ENCODE measurements at places on chromosomes 3 and 15.

- DNase-seq: no peak
These were observed 767.3 kb downstream of the GBE1 start for GRCh38 chr3:80994085-80994665.

DNA sequence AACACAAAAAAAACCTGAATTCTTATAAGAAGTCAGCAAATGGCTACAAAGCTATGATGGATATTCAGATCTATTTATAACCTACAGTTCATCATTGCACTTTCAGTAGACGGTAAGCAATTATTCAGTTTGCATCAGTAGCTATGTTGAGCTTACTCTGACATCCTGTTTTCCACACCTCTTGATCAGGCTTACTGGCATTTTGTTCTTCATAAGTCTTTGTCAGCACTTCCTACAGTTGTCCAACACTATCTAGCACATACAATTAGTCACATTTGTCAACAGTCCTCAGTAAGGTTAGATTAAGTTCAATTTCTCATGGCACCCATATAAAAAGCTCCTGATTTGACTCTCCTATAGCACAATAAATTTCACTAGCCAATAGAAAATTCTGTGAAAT is 71.2 kb upstream of the ST3GAL6 start:
- DNase-seq: no peak

DNA sequence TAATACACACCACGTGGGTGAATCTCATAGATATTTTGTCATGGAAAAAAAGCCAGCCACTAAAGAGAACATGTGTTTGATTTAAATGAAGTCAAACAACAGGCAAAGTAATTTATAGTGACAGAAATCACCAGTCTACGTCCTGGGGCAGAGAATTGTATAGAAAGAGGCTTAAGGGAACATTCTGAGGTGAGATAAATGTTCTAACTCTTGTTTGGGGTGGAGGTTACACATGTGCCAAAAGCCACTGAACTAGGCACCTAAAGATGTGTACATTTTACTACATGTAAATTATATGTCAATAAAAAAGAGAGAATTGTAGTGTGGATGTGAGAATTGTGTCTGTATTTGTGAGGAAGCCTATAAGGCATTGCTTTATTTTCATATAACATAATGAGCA is 184.9 kb downstream of the NEK10 start:
- DNase-seq: no peak

- DNase-seq: no peak
These were observed 126.9 kb upstream of the CHL1 start for GRCh38 chr3:69690-70089.

GRCh38 chr3:8524656-8525399 is 23.2 kb downstream of the LMCD1 start:
- DNase-seq: no peak

DNA sequence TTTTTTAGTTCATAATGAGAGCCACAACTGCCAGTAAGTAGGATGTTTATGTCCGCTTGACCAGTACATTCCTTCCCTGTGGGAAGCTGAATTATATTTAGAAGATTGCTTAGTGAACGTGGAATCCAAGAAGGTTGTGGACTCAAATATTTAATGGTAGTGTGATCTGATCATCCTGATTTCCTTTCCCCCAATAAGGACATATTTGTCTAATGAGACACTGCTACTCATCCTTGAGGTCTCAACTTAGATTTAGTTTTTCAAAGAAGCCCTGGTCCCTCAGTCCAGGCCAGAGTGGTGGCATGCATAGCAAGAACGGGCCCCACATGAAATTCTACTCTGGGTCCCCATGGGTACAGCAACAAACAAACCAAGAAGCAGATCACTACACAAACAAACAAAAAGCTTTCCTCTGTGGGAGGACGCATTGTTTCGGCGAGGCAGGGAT is 60.8 kb downstream of the USP13 start:
- no peak for DNase-seq

GRCh38 chr15:91627473-91628278 is 225.8 kb upstream of the SLCO3A1 start:
- no peak for DNase-seq

GRCh38 chr3:193589129-193589528 is 3.9 kb upstream of the OPA1 start:
- no peak for DNase-seq

DNA sequence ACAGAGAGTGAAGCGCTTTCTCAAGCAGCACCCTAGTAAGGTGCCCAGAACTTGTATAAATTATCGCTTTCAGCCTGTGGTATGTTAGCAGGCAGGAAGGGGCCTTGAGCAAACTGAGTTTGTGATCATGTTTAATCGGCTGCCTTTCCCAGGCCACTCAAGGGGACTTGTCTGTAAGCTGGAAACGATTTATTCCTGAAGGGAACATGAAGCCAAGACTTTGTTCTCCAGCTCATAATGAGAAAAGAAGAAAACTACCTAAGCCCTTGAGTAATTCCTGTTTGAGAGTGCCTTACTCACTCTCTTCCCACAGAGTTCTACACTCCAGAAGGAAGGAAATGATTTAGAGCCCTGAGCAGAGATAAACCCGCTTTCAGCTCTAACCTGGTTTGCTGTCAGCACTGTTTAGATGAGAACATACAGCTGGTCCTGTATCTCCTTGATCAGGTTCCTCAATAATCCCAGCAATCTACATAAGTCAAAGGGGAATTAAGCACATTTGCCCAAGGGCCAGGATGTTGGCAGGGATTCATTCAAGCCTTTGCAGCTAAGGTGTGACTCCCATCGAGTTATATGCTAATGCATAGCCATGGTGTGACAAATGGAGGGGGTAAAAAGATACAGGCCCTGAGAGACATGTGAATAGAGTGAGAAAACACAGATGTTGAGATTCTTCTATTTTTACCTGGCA is 187.7 kb upstream of the SLC24A5 start:
- no peak for DNase-seq

DNA sequence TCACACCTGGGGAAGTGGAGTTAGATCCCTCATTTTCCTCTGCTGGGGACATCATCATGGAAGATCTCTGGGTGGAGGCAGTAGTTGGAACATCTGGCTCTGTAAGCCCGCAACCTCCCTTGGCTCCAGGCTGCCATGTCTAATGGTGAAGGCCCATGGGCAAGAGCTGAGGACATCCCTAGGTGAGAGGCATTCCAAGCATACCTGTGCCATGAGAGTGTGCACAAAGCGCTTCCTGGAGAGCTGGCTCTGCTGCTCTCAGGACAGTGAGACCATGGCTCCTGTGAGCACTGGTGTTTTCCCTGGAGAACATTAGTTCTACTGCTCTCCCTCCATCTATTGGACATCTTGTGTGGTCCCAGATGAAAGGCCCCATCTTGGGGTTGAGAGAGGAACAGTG is 7.7 kb downstream of the MAPKAPK3 start:
- no peak for DNase-seq

GRCh38 chr15:99052205-99052604 is 44.6 kb upstream of the PGPEP1L start:
- no peak for DNase-seq

DNA sequence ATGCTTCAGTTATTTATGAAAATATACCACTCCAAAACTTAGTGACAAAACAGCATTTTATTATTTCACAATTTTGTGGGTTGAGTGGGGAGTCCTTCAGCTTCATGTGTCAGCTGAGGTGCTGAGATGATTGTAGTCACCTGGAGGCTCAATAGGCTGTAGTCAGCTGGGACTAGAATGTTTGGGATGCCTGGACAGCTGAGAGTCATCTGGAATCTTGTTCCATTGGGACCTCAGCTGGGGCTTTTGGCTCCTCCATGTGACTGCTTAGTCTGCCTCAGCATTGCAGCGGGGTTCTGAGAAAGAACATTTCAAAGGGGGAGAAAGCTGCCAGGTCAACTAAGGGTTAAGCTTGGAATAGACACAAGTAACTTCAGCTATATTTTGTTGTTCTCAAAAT is 13.4 kb downstream of the STT3B start:
- DNase-seq: no peak

GRCh38 chr3:15217841-15218267 is 11.8 kb downstream of the CAPN7 start:
- no peak for DNase-seq

GRCh38 chr3:13501958-13502790 is 22.1 kb downstream of the HDAC11 start:
- DNase-seq: no peak

DNA sequence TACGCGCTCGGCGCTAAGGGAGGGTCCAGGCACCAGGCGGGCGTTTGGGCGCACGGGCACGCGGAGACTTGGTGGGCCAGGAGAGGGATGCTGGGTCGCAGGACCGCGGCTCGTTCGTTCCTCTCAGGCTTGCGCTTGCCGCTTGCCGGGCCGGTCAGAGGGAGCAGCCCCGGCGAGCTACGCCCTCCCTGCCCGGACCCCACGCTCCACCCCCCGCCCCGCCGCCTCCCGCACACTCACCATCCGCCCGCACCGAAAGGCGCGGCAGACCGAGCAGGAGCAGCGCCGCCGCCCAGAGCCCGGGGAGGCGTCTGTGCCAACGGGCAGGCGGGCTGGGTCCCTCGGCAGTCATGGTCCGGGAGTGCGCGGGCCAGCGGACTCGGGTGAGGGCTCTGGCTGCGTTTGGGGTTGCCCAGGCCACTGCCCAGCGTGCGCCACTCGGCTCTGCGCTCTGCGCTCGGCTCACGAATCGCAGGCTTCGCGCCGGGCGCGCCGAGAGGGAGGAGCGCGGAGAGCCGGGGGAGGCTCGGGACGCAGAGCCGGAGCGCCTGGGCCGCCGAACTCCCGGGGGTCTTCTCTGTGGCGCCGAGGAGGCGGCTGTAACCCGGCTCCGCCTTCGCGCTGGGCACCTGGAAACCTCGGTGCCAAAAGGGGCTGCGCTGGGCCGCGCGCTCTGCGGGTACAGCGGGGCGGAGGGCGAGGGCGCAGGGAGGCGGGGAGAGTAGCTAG is at the start of gene SUSD5:
SUSD5 (minus strand) TSS at position 365 of the 729 bp plus-strand sequence; CDS start at position 352, 13 bp downstream.
- DNase-seq: no peak

GRCh38 chr3:107796791-107797190 is 274.0 kb downstream of the BBX start:
- DNase-seq: no peak

GRCh38 chr15:59294574-59295260 is 78.0 kb downstream of the MYO1E start:
- no peak for DNase-seq

DNA sequence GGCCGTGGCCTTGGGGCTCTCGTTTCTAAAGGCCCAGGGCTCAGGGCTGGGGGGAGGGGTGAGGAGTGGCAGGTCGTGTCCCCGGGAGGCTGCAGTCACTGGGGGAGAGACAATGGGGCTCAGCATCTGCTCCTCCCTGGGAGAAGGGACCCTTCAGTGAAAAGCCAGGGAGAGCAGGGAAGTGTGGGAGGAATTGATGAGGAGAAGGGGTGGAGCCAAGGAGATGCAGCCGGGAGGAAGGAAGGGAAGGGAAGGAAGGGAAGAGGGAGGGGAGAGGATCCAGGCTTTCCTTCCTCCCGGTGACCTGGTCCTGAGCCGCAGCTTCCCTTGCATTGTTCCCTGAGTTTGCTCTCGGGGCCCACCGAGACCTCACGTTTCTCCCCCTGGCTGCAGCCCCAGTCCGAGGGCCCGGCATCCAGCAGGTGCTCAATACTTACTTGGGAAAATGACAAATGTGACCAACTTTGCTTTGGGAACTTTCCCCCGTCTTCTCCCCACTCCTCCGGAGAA is 1.4 kb upstream of the ZNF710 start:
- DNase-seq: no peak

- no peak for DNase-seq
These were observed 119.2 kb downstream of the GHSR start for GRCh38 chr3:172329070-172329469.

DNA sequence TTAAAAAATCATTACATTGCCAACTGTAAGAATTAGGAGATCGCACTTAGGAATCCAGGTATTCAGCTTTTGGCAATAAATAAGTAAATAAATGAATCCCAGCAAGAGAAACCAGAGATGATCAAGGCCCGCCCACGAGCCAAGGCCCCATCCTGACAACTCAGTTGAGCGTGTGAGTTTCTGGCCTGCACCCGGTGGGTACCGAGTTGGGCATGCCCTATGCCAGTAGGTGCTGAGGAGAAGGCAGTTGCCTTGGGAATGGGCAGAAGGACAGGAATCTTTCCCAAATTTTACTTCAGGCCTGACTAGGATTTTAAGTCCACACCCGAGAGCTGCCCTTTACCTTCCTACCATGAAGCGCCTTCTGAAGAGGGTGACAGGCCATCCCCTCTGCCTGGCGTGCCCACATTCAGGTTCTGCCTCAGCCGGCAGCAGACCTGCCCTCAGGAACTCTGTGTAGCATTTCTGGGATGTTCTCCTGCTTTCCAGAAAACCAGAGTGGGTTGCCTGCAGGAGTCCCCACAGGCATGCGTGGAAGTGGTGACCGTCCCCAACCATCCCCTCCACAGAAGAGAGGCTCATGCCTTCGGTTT is 99.3 kb upstream of the ALDH1A3 start:
- no peak for DNase-seq

DNA sequence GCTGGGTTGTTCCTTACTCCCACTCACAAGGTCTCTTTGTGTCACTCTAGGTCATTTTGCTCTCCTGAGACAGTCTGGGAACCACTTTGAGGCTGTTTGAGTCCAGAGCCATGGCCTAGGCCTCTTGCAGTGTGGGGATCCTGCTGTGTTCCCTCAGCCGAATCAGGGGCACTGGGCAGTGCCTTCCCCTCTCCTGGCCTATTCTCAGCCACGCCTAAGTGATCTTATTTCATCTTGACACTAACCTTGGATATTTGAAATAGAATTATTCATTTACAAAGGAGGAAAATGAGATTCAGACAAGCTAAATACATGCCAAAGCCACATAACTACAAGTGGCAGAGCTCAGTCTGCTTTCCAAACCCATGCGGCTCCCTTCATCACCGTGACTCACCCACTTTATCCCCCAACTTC is 557.2 kb upstream of the TBL1XR1 start:
- DNase-seq: no peak

DNA sequence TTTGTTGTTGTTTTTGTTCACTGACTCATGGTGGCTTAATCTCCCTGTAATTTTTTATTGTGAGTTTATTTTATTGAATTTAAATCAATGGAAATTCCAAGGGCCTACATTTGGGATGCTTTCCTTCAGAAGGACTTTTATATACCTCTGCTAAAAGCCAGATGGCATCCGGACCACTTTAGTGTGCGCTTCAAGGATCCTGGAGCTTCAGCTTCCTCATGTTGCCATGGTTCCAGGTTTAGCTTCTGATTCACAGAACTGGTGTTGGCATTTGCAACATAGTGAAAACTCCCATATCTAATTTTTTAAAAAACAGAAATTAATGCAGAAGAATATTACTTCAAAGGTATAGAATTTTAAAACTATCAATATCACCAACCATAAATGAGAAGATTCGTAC is 8.5 kb upstream of the HACD2 start:
- DNase-seq: no peak

DNA sequence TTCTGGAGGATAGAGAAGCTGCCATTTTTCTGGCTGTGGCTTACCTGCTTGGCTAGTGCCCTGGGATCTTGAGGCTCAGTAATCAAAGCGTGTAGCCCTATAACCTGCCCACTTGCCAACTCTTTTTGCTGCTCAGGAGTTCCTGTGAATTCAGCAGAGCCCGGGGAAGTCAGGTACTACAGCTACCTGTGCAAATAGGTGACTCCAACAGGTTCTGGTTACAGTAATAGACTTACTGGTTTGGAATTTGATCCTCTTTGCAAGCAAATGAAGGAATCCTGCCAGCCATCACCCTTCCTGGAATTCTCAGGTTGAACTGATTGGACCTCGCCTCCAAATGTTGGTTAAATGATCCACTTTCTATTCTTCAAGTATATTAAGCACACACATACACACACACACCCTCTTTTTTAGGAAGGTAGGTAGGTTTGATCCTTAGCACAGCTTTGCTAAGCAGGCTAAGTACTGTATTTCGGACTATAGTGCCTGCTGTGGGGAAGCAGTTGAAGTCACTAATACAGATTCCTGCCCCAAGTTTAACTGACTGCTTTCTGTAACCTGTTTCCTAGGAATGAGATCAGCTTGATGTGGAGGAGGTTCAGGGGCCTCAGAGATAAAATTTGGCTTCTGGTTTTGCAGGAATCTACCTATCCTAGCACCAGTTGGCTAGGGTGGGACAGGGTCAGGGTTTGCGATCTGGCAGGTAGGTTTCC is 2.3 kb downstream of the PPCDC start:
- DNase-seq: no peak
